ENCODE measurements at places on chromosomes 16 and 17.
A peak's percentile ranks its signal among the peaks of the same experiment; 100 is the strongest.

DNA sequence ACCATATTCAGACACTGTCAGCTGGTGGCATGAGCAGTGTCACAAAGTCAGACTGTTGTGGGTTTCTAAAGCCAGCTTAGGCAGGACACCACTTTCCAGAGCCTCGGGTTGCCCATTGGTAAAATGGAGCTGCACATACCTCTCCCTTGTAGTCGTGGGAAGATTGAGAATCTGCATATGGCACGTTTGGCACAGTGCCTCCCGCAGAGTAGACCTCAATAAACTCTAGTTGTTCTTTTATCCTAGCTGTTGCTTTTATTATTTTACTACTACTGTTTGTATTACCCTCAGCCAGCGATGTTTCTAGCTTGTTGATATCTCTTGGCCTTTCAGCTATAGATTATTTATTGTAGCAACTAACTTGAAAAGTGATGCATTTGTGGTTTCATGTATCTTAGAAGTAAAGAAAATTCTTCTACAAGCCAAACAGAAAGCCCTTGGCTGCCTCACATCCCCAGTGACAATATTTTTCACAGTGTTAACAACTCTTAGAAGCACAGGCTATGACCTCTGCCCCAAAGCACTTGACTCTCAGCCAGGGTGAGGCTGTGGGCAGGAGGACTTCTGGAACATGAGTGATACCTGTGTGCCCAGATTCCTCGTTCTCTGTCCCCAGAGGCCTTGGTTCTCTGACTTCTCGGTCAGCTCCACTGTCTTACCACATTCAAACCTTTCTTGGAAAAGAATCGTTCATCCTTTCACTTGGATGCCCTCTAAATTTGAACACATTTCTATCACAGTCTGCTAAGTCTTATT lies 351.6 kb downstream of the SNX29 start:
- DNase-seq: no peak

- peak; percentile 29 for DNase-seq
Observed at GRCh38 chr16:2692948-2693651, 10.8 kb downstream of the KCTD5 start.

DNA sequence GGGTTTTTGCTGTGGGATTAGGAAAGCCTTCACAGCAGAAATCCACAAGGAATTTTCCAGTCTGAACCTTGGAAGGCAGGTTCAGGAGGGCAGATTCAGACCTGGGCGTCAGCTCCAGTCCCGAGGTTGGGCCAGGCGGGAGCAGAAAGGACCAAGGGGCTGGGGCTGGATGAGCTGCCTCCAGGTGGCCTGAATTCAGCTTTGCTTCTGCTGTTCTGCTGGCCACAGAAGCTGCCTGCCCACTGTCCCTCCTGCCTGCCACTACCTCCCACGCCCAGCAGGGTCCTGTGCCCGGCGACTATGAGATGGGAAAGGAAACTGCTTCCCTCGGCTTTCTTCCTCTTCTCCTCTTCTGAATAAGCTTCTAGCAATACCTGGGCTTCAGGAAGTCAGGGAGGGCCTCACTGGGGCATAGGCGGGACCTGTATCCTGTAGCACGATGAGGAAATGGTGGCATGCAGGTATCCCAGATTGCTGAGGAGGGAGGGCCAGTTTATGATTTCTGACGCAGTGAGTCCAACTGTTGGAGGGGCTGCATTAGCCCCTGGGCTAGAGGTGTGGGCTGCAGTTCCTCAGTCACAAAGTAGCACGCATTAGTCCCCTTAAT lies 18.4 kb downstream of the TBX4 start:
- DNase-seq: no peak

- peak; percentile 86 for DNase-seq
Observed at GRCh38 chr17:43367737-43368242, 31.0 kb upstream of the ARL4D start.

GRCh38 chr16:12415072-12415471 lies 388.6 kb downstream of the CPPED1 start:
- DNase-seq: no peak

DNA sequence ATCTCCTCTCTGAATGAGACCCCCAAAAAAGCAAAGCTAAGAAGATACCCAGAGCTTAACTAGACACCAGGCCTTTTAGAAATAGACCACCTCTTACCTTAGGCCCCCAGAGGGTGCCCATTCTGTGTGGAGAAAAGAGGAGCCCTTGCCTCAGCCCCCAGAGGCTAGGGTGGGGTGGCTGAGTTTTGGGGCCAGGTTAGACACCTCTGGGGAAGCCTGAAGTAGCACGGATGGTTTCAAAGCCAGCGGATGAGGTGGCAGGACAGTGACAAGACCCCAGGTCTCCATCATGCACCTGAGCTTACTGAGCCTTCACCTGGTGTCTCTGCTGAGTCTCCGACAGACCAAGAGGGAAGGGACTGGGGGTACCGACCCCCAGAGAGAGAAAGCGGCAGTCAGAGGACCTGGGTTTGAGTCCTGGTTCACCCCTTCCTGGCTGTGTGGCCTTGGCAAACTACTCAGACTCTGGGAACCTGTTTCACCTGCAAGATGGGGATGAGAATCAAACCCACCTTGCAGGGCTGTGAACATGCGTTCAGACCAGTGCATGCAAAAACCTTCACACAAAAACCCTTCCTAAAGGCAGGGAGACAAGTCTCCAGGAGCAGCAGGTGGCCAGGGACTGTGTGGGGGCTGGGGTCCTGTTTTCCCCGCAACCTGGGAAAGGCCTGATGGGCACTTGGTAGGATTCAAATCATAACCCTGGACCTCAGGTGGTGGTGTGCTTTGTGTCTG lies 7.7 kb downstream of the SCGB1C2 start:
- no peak for DNase-seq

DNA sequence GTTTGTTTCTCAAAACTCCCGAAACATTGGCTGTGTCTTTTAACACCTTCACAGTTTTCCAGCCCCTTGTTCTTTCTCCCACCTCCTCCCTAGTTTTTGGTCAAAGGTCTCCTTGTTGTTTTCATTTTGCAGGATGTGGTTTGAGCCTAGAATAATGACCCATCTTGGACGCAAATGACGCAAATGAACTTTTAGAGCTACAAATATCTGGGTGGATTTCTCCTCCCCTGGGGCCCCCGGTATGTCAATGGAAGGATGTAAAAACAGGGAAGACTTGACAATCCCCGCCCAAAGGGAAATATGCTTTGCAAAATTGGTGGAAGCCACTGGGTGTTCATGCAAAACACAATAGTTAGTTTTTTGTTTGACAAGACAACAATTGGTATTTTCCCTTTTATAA lies 236.0 kb upstream of the IRX3 start:
- DNase-seq: no peak

DNA sequence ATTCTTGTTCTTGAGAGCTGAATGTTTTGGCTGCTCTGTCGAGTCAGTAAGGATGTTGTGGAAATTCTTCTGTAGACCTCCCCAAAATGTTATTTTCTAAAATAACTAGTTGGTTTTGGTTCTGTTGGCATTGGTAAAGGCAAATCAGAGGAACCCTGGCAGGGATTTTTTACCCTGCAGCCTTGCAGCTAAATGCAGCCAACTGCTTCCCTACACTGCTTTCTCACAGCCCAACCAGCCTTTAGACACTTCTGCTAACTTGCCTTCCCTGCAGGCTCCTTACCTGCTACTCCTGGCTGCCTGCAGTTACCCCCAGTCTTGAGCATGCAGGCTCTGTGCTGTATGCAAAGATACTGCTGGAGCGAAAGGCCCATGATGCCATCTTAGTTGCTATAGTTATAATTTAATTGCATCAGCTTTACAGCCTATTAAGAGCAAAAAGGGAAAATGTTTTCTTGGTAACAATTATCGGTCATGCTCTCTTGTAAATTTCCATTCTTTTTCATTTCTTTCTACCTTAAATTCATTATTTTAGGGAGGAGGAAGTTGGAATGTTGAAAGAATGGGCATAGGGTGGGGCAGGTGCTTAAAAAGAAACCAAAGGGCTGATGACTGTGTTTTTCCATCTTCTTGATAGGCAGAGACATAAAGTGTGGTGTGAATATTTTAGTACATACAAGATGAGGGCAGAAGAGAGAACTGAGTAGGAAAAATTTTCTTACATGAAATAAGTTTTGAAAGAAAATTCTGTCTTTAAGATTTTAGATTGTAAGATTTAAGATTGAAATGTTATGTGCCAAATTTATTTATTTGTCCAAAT lies 20.0 kb downstream of the NUP93 start:
- DNase-seq: no peak

GRCh38 chr16:68369697-68370580 lies 59.1 kb downstream of the PRMT7 start:
- DNase-seq: no peak

DNA sequence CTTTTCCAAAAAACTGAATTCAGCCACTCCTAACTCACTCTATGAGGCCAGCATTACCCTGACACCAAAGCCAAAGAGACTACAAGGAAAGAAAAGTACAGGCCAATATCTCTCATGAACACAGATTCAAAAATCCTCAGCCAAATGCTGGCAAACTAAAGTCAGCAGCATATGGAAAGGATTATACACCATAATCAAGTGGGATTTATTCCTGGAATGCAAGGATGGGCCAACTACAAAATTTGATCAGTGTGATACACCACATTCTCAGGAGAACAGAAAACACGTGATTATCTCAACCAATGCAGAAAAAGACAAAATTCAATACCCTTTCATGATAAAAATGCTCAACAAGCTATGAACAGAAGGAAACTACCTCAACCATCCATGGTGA lies 7.7 kb upstream of the AATK start:
- DNase-seq: no peak

DNA sequence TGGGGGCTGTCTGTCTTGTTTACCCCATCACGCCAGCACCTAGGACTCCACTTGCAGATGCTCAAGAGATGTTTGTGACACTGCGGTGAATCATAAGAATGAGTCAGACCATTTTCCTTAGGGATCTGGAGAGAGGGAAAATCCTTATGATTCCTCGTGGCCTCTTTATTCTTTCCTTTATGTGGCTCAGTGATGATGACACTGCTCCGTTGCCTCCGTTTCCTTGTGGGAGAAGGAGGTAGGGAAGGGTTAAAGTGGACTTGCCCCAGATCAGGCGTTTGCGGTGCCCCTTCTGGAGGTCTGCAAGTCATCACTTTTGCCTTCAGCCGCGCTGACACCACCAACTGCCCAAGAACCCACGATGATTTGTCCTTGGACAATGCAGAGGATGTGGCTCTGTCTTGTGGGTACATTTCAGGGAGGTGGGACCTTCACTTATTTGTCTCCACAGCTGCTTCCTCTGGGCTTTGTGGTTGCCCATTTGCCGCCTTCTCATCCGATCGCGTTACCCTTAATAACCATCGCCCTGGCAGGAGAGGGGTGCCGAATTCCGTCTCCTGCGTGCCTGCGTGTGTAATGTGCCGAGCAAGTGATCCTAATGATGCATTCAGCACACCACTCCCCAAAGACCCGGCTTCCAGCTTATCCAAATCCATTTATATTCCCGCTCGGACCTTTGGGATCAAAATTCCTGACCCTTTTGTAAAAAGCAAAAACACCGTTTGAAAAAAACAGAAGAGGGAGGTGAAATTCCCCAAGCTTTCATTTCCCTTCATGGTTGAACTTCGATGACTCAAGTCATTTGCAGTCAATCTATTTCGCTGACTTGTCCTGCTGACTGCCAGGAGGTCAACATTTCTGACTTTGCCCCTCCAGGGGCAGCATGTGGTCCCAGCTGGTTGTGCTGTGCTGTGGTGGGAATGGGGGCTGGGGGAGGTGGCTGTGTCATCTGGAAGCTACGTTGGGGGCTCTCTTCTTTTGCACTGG lies 87.2 kb upstream of the IRX3 start:
- no peak for DNase-seq

- no peak for DNase-seq
Observed at GRCh38 chr16:85998868-85999729, 100.1 kb downstream of the IRF8 start.

GRCh38 chr17:27319541-27320221 lies 25.8 kb downstream of the WSB1 start:
- peak; percentile 79 for DNase-seq

GRCh38 chr16:49542391-49542891 lies 168.8 kb downstream of the C16orf78 start:
- DNase-seq: no peak

DNA sequence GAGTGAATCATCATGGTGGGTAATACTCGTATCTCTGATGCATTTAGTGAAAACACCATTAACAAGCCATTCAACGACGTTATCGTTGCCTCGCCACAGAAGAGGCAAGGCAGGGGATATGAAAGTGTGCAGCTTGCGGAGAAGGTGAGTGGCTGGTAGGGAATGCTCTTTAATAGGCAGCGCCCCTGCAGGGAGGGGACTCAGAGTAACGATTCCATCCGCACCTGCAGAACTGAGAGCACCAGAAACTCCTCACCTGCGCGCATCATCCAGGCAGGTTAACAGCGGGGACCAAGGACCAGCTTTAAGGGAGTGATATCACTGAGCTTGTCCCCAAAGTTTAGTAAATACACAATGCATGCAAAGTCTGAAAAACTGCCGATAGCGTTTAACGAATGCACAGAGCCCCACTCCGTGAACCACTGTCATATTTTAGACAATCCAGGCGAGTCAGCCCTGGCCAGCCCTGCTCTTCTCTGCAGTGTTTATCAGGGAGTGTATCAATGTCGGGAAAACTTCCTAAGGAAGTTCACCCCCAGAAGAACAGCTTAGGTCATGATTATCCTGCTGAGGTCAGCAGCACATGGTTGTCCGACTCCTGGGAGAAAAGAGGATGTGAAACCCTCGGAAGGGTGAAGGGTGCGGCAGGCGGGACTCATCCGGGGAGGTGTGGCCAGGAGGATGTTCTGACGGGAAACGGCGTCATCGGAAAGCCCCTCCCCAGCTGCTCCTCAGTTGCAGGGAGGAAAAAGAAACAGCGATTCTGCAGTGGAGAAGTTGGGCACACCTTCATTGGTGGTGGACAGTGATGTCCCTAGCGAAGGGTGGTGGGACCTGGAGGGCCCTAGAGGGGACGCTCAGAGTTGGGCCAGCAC lies 68.5 kb upstream of the DNAH17 start:
- DNase-seq: peak; percentile 73

DNA sequence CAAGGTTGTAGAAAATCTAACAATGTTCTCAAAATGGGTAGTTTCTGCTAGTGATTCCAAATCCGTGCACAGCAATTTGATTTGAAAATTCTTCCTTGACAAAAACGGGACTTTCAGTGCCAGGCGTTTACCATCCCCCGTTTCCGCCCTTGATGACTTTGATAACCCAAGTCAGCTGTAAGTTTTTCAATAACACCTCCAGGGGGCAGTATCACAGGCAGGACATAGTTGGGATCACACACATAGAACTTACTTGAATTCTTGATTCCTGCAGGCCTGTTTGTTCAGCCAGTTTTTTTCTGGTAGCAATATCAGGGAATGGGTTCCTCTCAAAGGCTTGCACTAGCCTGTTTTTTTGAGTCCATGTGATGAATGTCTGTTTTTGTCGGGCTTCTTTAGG lies 5.6 kb downstream of the DUXB start:
- no peak for DNase-seq

- no peak for DNase-seq
Observed at GRCh38 chr17:20174588-20175265, 165.6 kb downstream of the SPECC1 start.

DNA sequence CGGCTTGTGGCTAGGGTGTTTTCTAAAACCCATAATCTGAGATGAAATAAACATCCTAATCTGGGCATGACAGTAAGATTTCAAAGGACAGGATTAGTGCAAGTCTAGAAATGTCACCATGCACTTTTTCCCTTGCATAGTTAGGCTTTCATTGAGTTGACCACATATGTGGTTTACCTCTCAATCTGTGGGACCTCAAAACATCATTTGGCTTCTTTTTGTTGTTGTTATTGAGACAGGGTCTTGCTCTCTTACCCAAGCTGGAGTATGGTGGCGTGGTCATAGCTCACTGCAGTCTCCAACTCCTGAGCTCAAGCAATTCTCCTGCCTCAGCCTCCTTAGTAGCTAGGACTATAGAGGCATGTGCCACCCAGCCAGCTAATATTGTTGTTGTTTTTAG lies 197.8 kb downstream of the CEP112 start:
- no peak for DNase-seq
